ENCODE measurements at places on chromosomes 3 and 15.

DNA sequence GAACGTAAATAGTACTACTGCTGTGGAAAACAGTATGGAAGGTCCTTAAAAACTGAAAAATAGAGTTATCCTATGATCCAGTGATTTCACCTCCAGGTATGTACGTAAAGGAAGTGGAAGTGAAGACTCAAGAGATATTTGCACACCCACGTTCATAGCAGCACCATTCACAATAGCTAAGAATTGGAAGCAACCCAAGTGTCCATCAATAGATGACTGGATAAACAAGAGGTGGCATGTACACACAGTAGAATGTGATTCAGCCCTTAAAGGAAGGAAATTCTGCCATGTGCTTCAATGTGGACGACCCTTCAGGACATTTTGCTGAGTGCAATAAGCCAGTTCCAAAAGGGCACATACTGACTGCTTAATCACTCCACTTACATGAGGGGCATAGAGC is 188.3 kb downstream of the APBA2 start:
- no peak overlapping the region for H3K27ac ChIP-seq
- no peak overlapping the region for H3K4me3 ChIP-seq
- DNase-seq, result no peak
- H3K36me3 ChIP-seq, result no peaks in the 10 kb centered on the region
- no peaks in the 10 kb centered on the region for H3K27me3 ChIP-seq

DNA sequence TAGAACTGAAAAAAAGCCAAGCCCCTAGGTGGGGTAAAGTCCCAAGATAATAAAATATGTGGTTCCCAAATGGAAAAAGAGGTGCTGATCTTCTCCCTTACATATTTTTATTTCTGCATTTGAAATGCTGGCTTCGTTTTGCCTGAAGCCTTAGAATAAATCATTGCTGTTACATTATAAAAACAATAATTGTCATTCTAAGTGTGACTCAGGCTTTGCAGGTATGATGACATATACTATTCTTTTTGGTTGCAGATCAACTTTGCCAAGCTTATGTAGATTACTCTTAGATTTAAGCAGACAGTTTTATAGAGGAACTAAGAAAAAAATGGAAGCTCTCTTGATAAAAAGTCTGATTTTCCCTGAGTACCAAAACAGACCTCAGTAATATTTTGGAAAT is 7.5 kb downstream of the IDH3A start:
- peaks cover 39% of the 10 kb centered on the region for H3K4me1 ChIP-seq
- peaks cover 26% of the 10 kb centered on the region for H3K36me3 ChIP-seq
- DNase-seq, result no peak
- no peak overlapping the region for H3K4me3 ChIP-seq

DNA sequence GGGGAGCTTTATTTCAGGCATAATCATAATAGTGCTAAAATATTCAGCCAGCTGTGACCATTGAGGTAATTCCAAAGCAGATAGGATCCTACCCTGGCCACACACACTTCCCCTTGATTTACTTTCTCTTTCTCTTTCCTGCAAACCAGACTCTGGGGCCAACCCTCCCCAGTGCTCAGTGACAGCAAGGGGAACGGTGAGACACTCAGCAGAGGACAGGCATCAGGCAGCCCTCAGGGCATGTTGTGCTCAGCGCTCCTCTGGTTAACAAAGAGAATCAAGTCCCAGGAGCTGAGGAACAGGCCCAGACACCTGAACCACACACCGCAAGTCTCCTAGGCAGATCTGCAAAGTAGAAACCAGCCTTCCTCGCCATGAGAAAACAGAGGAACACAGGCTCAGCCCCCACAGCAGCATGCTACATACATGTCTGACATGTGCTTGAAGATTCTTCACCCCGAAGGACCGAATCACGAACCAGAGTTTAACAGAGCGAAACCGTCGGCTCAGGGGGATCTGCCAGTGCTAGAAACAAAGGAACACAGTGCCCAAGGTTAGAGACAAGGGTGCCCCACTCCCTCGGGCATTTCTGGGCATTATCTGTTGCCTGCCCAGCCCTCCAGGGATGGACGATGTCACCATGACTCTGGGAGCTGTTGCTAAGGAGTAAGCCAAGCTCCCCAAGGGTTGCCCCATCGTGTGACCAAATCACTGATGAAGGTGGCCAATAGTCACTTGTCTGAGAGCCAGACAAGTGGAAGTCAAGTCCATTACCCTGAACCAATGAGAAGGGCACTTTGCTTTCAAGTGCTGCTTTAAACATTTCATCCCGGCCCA is 17.5 kb downstream of the HDC start:
- no peak overlapping the region for H3K27ac ChIP-seq
- no peaks in the 10 kb centered on the region for H3K36me3 ChIP-seq
- no peaks in the 10 kb centered on the region for H3K27me3 ChIP-seq

DNA sequence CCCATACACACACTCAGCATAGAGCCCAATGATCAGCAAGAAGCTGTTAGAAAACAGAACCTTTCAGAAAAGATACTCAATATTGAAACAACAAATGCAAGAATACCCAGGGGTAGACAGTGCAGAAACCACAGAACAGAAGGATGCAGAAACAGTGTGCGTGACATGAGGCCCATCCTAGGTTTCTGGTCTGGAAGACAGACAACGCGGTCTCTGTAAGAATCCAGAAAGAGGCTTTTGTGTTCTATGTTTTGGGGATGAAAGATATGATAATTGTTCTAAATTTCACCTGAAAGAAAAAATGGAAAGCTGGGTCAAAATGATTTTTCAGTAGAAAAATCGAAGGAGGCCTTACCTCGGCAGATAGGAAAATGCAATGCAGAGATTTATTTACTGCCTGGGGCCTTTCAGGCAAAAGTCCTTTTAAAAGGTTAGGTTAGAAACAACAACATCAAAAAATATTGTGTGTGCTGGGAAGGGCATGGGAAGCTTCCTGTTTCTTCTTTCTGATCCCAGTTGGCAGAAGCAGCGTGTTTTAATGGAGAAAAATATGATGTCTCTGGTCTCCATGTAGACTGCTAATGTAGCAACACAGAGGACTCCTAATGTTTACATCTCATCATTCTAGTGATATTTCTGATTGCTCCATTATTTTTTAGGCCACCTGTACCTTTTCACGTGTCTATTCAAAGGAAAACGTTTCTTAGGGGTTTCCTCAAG is 17.0 kb downstream of the SYNM start:
- no peaks in the 10 kb centered on the region for H3K27me3 ChIP-seq
- H3K36me3 ChIP-seq, result no peaks in the 10 kb centered on the region
- H3K27ac ChIP-seq, result peak overlapping the region; percentile 95
- H3K4me1 ChIP-seq, result peaks cover 39% of the 10 kb centered on the region
- no peak for DNase-seq

- peaks cover 43% of the 10 kb centered on the region for H3K4me1 ChIP-seq
- H3K27me3 ChIP-seq, result no peaks in the 10 kb centered on the region
- no peak overlapping the region for H3K27ac ChIP-seq
- H3K36me3 ChIP-seq, result no peaks in the 10 kb centered on the region
- H3K4me3 ChIP-seq, result no peak overlapping the region
Measured at GRCh38 chr3:25041871-25042584, 386.0 kb upstream of the RARB start.

DNA sequence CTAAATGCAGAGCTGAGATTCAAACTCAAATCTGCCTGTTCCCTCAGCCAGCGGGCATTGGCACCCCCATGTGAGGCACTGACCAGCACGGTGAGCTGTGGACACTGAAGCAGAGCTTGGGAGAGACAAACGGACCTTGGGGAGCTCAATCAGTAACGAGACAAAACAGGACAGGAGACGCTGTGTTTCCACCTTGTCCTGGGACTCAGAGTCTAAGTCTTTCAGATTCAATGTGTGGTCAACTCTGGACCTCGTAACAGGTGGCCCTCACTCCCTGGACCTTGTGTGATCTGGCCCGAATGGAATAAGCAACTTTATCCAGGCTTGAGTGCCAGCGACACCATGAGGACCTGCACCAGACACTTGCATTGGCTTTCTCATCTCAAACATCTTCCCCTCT is 232.5 kb downstream of the UACA start:
- H3K4me1 ChIP-seq, result no peaks in the 10 kb centered on the region
- no peaks in the 10 kb centered on the region for H3K27me3 ChIP-seq

DNA sequence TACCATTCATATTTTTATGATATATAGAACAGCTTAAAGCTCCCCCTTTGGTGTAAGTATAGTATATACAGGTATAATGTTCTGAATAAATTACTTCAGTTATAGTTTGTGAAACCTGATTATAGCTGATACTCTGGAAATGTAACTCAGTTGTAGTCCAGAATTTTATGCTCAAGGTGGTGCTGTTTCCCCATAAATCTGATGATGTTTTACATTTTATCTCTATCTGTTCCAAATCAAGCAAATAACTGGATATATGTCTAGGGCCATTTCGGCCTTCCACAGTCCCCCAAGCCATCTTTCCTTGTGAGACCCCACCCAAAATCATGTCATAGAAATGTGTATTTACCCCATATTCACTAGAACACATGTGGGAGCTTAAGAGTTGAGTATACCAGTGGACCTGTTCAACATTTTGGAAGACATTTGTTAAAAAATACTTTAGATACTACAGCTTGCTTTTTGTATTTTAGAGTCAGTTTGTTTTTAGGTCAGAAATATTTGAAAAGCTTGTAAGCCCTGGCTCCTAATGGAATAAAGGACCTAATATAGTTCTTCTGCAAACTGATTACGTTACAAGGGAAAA is 107.1 kb downstream of the ATG7 start:
- no peaks in the 10 kb centered on the region for H3K27me3 ChIP-seq
- no peaks in the 10 kb centered on the region for H3K36me3 ChIP-seq
- peak overlapping the region; percentile 64 for H3K4me3 ChIP-seq
- peak overlapping the region; percentile 75 for H3K27ac ChIP-seq
- DNase-seq, result no peak

- peak; percentile 33 for DNase-seq
- H3K27ac ChIP-seq, result peak overlapping the region; percentile 77
- H3K27me3 ChIP-seq, result no peaks in the 10 kb centered on the region
Measured at GRCh38 chr3:194976049-194976451, 290.4 kb downstream of the FAM43A start.

DNA sequence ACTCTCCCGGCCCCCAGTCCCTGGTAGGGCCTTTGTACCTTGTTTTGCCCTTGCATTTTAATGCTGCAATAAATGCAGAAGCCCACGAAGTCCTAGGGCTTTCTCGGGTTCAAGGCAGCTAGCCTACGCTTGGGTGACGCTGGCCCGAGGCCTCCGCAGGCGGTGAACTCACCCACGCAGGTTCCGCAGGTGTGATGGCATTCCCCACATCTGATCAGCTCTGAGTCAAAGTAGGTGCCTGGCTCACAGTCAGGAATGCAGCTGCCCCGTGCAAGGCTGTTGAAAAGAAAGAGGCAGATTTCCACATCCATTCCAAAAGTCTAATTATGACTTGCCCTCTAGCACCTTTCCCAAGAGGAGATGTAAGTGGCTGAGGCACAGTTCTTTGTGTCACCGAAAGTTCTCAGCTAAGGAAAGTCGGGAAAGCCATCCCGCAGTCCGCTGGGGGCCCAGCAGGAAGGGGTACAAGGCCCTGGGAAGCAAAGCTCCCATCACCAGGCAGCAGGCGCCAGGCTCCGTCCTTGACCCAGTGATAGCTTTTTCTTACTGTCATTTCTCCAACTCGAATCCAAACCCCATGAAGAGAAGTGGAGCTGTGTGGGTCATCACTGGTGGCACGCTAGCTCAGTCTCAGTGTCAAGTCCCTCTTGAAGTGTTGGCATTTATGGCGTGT is 23.2 kb upstream of the SNRPA1 start:
- no peak overlapping the region for H3K4me3 ChIP-seq
- no peaks in the 10 kb centered on the region for H3K4me1 ChIP-seq
- H3K36me3 ChIP-seq, result no peaks in the 10 kb centered on the region
- no peak overlapping the region for H3K27ac ChIP-seq
- DNase-seq, result no peak
- H3K27me3 ChIP-seq, result no peaks in the 10 kb centered on the region

All from thoracic aorta (tissue), 2 donors.